Gastrocnemius medialis (tissue), 4 donors: ENCODE measurements at places on chromosomes 12 and 14.
A peak's percentile ranks its signal among the peaks of the same experiment; 100 is the strongest.

DNA sequence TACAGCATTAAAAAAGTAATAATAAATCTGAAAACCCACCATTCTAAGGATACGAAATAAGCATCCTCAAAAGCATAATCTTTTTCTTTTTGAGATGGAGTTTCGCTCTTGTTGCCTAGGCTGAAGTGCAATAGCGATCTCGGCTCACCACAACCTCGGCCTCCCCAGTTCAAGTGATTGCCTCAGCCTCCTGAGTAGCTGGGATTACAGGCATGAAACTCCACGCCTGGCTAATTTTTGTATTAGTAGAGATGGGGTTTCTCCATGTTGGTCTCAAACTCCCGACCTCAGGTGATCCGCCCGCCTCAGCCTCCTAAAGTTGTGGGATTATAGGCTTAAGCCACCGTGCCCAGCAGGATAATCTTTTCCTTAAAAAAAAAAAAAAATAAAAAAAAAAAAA is 4.3 kb downstream of the CCNT1 start:
- H3K36me3 ChIP-seq: no peaks in the 10 kb centered on the region
- no peaks in the 10 kb centered on the region for H3K27me3 ChIP-seq
- DNase-seq: no peak
- H3K4me1 ChIP-seq: peaks cover 44% of the 10 kb centered on the region

DNA sequence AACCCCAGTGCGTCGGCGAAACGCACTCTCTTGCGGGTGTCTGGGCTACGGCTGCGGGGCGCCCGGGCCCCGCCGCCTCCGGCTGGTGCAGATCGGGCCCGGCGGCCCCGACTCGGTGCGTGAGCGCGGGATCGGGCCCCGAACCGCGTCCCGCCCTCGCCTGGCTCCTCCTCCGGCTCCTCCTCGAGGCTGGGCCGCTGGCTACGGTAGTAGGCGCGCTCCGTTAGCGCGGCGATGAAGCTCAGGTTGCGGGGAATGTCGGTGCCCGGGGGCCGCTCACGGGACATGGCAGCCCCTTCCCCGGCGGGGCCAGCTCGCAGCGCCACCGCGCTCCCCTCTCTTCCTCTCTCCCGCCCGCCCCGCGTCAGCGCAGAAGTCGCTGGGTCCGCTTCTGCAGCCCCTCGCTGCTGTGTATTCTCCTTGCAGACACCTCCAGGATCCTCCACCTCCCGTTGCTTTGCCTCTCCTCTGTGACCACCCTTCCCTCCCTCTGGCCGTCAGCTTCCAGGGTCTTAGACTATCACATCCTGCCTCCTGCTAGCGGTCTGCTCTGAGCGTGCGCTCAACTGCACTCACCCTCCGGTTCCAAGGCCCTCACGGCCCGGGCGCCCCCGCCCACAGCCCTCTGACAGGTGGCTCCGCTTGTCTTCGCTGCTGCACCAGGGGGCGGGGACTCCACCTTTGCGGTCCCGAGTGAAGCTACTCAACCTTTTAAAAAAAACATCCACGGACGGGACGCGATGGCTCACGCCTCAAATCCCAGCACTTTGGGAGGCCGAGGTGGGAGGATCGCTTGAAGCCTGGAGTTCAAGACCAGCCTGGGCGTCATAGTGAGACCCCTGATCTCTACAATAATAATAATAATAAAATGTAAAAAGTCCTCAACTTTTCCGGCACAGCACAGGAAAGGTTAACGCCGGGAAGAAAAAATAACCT is at the start of gene PPP1R3E:
TSS of gene PPP1R3E (minus strand) at position 570 of the 936 bp plus-strand sequence. CDS start at position 287, 283 bp downstream.
- peaks cover 36% of the 10 kb centered on the region for H3K4me1 ChIP-seq
- H3K4me3 ChIP-seq: peak within 1 kb of the TSS; percentile 87
- peak; percentile 86 for DNase-seq
- H3K27ac ChIP-seq: peak within 1 kb of the TSS; percentile 98
- H3K27me3 ChIP-seq: no peaks in the 10 kb centered on the region
- H3K36me3 ChIP-seq: no peaks in the 10 kb centered on the region

- peak; percentile 6 for DNase-seq
- peaks cover 16% of the 10 kb centered on the region for H3K4me1 ChIP-seq
- H3K4me3 ChIP-seq: no peak overlapping the region
- H3K27ac ChIP-seq: peak overlapping the region; percentile 64
Measured at GRCh38 chr12:21551841-21552465, 25.9 kb downstream of the SPX start.

GRCh38 chr12:65643595-65644386 is 180.5 kb upstream of the HMGA2 start:
- no peaks in the 10 kb centered on the region for H3K36me3 ChIP-seq
- H3K4me3 ChIP-seq: no peak overlapping the region
- H3K27me3 ChIP-seq: no peaks in the 10 kb centered on the region

DNA sequence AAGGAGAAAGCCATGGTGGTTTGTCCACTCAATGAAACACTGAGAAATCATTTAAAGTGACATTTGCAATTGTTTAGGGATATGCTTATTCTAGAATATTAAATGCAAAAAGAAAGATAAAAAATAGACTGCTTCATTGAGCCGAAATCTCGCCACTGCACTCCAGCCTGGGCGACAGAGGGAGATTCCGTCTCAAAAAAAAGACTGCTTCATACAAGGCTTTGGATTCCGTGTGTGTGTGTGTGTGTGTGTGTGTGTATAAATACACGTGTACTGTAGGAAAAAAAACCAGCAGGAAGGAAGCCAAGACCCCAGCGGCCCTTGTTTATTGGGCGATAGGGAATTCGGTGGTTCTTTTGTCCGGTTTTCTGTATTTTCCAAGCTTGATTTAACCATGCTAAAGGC is 3.2 kb upstream of the ZNF839 start:
- no peaks in the 10 kb centered on the region for H3K36me3 ChIP-seq

DNA sequence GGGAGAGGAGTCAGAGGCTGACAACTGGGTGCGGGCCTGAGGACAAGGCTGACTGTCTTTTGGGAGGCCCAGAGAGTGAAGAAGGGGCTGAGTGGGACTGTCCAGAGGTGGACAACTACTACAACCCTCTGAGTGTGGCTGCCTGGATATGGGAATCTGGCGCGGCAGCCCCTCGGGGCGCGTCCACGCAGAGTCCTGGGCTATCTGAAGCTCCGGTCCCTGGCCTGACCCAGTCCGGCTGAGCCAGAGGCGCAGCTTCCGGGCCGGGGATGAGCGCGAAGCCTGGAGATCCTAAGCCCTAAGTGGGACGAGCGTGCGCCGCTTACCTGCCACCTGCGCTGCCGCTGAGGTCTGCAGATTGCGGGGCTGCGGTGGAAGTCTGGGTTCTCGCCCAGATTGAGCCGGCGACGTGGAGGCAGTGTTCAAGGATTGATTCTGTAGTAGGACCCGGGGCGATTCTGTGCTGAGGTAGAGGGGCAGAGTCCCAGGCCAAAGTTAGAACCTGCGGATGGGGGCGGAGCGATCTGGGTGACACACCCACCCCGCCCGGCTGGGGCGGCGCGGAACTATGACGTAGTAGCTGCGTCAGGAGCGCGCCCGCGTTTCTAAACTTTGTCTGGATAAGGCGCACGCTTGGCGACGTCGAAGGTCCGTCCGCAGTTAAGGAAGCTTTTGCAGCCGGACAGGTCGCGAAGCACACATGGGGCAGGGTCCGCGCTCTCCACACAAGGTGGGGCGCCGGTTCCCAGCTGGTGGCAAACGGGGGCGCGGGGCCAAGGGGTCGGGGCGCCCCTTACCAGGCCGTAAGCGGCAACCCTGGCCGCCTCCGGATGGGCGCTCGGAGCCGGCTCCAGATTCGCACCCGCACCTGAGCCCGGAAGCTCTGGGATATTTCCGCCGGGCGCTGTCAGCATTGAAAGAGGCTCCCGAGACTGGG is at the start of the genes DHRS1 and NOP9:
TSS of gene DHRS1 (minus strand) at position 526 of the 937 bp plus-strand sequence. CDS start 674 bp downstream, outside the sequence.
TSS of gene NOP9 (plus strand) at position 596 of the 937 bp plus-strand sequence. CDS start at position 701, 105 bp downstream.
- H3K36me3 ChIP-seq: no peaks in the 10 kb centered on the region
- H3K4me3 ChIP-seq: peak within 1 kb of the TSS; percentile 82
- no peaks in the 10 kb centered on the region for H3K27me3 ChIP-seq
- peak; percentile 68 for DNase-seq

GRCh38 chr14:75452900-75453816 is 25.3 kb downstream of the JDP2 start:
- H3K4me1 ChIP-seq: peaks cover 99% of the 10 kb centered on the region
- H3K36me3 ChIP-seq: no peaks in the 10 kb centered on the region
- peak; percentile 65 for DNase-seq
- H3K27ac ChIP-seq: peak overlapping the region; percentile 67
- no peaks in the 10 kb centered on the region for H3K27me3 ChIP-seq

DNA sequence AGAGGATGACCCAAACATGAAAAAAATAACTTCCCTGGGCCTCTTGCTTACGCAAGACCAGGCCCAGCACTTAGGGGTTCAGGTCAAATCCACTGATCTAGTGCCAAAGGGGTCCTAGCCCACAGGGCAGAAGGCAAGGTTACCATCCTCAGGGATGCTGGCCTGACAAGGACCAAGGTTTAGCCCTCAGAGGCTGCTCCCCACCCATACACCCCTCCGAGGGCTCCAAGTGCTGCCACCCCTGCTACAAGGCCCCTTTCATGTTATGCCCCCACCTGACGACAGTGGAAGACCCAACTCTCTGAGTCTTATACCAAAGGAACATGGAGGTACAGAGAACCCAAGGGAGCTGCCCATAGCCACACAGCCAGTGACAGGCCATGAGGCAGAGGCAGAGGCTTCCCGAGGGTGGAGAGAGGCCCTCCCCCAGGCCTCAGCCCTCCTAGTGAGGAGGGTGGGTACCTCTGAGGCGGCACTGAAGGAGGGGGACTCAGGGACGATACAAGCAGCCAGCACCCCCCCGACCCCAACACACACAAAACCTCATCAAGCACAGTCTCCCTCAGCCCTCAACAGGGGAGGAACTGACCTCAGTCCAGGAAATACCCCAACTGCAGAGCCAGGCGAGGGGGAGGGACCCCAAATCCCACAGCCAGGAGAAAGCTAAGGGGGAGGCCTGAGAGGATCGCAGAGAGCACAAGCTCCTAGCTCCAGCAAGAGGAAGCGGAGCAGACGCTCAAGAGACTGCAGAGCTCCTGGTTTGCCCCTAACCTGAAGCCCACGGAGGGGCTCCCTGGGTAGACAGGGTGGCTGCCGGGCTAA is 37.0 kb downstream of the ANAPC7 start:
- H3K4me3 ChIP-seq: no peak overlapping the region
- no peaks in the 10 kb centered on the region for H3K36me3 ChIP-seq
- no peaks in the 10 kb centered on the region for H3K27me3 ChIP-seq
- no peaks in the 10 kb centered on the region for H3K4me1 ChIP-seq

GRCh38 chr12:20560935-20561334 is 134.2 kb upstream of the SLCO1C1 start:
- H3K27me3 ChIP-seq: no peaks in the 10 kb centered on the region
- no peak overlapping the region for H3K4me3 ChIP-seq
- H3K27ac ChIP-seq: no peak overlapping the region
- H3K4me1 ChIP-seq: no peaks in the 10 kb centered on the region
- no peaks in the 10 kb centered on the region for H3K36me3 ChIP-seq

DNA sequence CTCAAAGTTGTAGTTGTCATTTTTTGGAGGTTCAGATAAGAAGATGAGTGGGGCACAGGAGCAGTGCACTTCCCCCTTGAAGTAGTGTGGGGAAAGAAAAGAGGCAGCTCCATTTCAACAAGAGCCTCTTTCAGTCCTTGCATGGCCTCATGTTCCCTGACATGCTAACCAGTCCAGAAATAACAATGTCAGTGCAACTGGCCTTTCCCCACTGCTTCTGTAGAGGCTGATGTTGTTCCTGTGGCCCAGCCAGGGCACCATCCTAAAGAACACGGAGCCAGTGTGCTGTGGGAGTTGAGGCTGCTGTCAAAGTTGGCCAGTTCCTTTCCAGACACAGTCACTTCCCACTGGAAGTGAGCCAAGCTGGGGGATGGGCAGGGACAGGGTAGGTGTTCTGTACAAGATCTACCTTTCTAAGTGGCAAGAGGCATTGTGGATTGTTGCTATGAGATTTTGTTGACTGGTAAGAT is 77.7 kb upstream of the SLC38A2 start:
- no peak overlapping the region for H3K4me3 ChIP-seq
- no peaks in the 10 kb centered on the region for H3K27me3 ChIP-seq
- H3K36me3 ChIP-seq: no peaks in the 10 kb centered on the region

DNA sequence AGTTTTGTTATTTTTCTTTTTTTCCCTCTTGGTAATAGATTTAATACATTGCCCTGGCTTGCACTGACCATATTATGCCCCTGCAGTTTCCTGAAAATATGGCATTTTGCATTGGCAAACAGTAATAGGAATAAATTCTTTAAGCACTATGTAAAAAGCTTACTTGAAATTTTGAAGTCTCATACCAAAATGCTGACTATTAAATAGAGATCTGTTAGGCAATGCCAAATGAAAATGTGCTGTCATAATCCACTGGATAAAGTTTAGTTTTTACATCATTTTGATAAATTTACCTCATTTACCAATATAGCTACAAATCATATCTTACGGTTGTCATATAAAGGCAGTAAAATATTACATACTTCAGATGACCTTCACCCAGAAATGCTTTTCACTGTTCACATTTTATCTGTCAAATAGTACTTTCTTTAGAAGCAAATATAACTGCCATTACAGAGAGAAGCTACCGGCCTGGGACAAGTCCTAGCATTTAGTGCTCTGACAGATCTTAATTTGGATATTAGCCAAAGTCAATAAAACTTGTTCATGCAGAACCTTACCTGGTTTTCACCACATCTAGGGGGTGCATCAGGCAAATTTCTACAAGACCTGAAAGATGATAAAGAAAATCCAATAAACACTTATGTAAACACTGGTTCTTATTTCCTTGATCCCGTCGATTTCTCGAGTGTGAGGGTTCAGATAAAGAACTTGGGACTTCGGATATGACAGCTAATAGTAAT is 212.9 kb downstream of the PAX9 start:
- H3K36me3 ChIP-seq: no peaks in the 10 kb centered on the region
- no peak overlapping the region for H3K4me3 ChIP-seq
- no peaks in the 10 kb centered on the region for H3K4me1 ChIP-seq
- no peak overlapping the region for H3K27ac ChIP-seq

DNA sequence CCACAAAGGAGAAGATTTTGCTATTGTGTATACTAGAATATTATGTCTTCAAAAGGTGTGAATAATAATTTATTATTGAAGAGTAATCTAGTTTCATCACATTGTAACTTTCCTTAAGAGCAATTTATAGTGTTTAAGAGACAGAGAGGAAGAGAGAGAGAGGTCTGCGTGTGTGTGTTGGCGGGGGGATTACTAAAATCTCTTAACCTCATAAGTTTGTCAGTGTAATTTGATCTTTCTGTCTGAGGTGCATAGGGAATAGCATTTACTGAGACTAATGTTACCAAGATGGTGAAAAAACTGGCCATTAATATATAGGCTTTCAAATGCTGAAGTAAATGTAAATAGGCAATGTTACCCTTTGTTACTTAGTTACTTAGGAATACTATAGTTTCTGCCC is 48.2 kb upstream of the BTG1 start:
- no peak for DNase-seq
- H3K4me1 ChIP-seq: no peaks in the 10 kb centered on the region
- no peaks in the 10 kb centered on the region for H3K36me3 ChIP-seq
- H3K27me3 ChIP-seq: no peaks in the 10 kb centered on the region
- no peak overlapping the region for H3K4me3 ChIP-seq

GRCh38 chr14:93137864-93138263 is 22.1 kb upstream of the ITPK1 start:
- no peak overlapping the region for H3K4me3 ChIP-seq
- no peak overlapping the region for H3K27ac ChIP-seq
- no peaks in the 10 kb centered on the region for H3K4me1 ChIP-seq
- no peak for DNase-seq

GRCh38 chr14:33647385-33647786 is 303.5 kb downstream of the EGLN3 start:
- H3K27ac ChIP-seq: no peak overlapping the region
- H3K4me1 ChIP-seq: no peaks in the 10 kb centered on the region
- no peaks in the 10 kb centered on the region for H3K27me3 ChIP-seq
- no peaks in the 10 kb centered on the region for H3K36me3 ChIP-seq
- no peak for DNase-seq

GRCh38 chr12:3431686-3432085 is 59.3 kb upstream of the PRMT8 start:
- H3K36me3 ChIP-seq: no peaks in the 10 kb centered on the region
- H3K27me3 ChIP-seq: peaks cover 4% of the 10 kb centered on the region
- H3K27ac ChIP-seq: no peak overlapping the region
